Pons (tissue), 1 donor: ENCODE measurements at places on chromosomes 1 and 21.
A peak's percentile ranks its signal among the peaks of the same experiment; 100 is the strongest.

- no peak for DNase-seq
These were observed 11.3 kb upstream of the UCK2 start for GRCh38 chr1:165816157-165816556.

DNA sequence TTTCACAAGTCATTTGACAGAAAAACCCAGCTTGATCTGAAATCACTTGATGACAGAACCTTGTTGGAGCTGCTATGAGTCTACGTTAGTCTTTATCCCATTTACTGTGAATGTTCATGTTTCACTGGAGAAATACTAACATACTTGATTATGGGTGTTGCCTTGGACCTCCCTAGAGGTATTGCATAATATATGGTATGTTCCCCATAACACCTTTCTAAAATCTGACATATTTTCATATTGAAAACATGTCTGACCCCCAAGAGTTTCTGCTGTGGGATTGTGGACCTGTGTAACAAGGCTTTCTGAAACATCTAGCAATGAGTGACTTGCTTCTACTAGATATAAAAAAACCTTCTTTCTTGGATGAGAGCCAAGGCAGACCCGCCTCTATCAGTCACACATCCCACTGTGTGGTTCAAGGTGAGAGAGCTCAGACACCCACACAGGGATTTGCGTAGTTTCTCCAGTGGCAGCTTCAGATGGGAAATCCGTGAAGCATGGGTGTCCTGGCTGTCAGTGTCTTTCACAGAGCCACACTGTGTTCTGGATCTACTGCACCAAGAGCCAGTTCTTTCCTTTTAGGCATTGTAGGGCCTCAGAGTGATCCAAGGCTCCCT, 4.6 kb downstream of the NENF start:
- DNase-seq = no peak

GRCh38 chr1:197394831-197395608, 127.0 kb downstream of the CRB1 start:
- DNase-seq = no peak

GRCh38 chr1:51877434-51878307, 856 bp downstream of the NRDC start:
- DNase-seq = peak; percentile 41

DNA sequence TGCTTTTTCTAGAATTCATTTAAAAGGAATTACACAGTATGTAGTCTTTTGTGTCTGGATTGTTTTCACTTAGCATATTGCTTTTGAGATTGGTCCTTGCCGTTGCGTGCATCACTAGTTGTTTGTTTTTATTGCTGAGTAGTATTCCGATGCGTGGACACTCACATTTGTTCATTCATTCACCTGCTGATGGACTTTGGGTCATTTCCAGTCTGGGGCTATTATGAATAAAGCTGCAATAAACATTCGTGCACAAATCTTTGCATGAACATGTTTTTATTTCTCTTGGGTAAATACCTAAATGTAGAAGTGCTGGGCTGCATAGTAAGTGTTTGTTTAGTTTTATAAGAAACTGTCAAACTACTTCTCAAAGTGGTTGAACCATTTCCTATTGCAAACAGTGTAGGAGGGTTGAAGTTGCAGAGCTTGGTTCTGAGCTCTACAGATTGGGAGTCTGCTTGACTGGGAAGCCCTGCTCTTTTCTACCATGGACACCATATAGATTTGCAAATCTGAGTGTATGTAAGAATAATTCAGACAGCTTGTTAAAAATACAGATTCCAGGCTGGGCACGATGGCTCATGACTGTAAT, 404.7 kb upstream of the PROX1 start:
- DNase-seq = no peak

DNA sequence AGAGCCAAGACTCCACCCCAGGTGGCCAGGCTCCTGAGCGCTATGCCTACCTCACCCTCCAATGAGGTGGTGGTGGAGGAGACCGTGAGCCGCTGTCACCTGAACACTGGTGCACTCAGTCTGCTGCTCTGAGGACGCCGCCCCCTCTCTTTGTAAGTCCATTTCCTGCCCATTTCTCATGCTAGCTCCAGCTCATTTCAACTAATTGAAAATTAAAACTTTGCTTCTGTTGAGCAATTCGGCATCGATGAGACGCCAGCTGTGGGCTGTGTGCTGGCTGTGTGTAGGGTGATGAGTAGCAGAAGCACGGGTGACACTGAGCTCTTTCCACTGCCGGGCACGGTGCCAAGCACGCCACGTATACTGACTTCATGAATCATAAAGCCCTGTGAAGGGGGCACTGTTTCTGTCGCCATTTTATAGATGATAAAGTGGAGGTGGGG, 11.2 kb downstream of the TNFRSF1B start:
- no peak for DNase-seq

GRCh38 chr1:204089044-204089751, 16.3 kb downstream of the SOX13 start:
- DNase-seq = no peak
